ENCODE measurements at places on chromosomes 5 and 9.

- DNase-seq: no peak
Measured at GRCh38 chr5:16690243-16690852, 73.6 kb upstream of the RETREG1 start.

DNA sequence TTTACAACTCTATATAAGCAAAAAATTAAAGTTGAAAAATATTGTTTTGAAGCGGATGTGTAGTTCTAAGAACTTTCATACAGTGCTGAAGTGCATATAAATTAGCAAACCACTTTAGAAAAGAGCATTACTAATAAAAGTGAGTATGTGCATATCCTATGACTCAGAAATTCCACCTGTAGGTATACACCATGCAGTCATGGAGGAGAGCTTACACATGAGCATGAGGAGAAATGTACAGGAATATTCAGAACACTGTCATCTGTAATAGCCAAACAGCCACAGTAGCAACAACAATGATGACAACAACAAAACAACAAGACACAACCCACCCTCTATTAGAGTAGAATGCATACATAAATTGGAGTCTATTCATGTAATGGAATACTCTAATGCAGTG lies 138.2 kb upstream of the ARRDC3 start:
- no peak for DNase-seq

- no peak for DNase-seq
Measured at GRCh38 chr5:170316937-170317336, 19.4 kb upstream of the LCP2 start.

- no peak for DNase-seq
Measured at GRCh38 chr9:91185193-91185886, 176.4 kb downstream of the AUH start.

- no peak for DNase-seq
Measured at GRCh38 chr9:96719521-96719920, 58.4 kb downstream of the ZNF510 start.

- DNase-seq: no peak
Measured at GRCh38 chr5:122144236-122144635, 14.9 kb downstream of the ZNF474 start.

Data from immature natural killer cell (primary cell).